Endodermal cell (in vitro differentiated cells): ENCODE measurements at places on chromosomes 2 and 18. TPM values are rescaled to one million over a fixed set of nuclear protein-coding genes. Genes with fewer than 3 reads are reported as not detected.

DNA sequence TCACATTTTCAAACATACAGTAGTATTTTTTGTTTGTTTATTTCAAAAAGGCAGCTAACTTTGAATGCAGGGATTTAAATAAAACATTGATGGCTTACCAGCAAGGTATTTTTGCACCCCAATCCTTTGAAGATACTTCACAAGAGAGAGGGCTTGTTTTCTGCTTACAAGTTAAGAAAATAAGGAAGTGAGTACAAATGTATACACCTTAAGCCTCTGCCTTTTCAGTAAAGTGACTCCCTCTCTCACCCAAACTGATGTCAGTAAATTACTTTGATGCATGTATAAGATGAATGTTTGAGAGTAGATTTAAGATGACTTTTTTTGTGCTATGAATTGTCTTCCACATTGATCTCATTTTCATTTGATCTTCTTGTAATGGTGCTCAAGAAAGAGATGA lies 820.0 kb downstream of the CPS1 start:
- no peak for DNase-seq

DNA sequence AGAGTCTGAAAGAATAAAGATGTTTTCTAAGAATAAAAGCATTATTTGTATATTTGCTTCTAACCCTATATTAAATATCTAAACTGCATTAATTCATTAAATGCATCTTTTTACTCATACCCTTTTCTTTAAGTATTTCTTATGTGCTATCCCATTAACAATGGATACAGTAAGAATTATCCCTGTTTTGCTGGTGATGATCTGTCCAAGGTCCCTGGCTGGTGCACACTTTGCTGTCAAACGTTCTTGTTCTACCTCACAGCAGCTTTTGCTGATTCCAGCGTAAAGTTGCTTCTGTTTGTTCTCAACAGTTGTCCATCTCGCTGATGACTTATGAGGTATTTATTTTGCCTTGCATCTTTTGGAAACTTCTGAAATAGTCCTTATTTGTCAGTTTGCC lies 504.0 kb downstream of the PLCL1 start:
- no peak for DNase-seq

DNA sequence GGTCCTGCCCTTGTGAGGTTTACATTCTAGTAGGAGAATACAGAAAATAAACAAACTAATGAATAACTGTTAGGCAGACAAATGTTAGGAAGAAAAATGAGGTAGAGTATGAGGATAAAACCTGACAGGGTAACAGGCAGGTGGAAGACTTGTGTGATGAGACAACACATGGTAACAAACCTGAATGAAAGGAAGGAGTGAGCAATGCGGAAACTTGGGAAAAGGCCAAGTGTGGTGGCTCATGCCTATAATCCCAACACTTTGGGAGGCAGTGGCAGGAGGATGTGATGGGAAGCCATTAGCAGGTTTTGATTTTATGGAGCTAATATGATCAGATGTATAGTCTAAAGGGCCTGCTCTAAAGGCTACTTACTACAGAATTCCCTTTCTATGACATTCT lies 74.2 kb downstream of the INO80D start:
- DNase-seq, result no peak

The VWA3B gene
- total RNA-seq, result 0.38 to 0.56 TPM in 2 of 3 replicates, not detected in the other

DNA sequence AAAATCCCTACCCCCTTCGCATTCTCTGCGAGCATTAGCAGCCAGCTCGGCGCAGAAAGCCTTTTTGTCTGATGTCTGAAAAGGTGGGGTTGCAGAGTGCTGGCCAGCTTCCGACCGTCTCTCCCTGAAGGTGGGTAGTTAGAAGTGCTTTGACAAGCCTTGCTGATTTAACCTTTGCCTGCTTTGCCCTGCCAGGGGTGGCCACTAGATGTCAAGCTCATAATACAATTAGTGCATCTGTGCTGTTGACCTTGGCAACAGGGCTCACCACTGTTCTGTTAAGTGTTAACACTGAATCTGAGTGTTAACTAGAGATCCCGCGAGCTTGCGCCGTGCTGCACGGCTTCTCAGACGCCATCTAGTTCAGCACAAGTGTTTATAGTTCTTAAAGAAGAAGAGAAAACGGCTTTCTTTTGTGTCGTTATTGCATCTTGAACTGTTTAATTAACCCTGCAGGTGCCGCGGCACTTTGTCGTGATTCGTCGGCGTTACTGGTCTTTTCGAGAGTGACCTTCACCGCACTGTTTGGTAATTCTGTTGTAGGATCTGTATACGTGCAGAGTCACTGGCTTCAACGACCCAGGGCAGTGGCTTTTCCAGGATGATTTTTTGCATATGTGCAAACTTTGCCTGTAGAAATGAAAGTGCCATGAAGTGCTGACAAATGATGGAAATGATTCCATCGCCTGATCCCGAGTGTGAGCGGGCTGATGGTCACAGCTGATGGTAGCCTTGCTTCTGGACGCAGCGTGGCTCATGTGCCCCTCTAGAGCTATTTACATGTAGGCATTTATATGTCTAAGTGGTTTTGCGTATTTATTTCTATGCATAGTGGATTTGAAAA lies 5.5 kb downstream of the SALL3 start:
- DNase-seq, result peak; percentile 92

The OR6B2 gene
- not detected in 2 replicates for total RNA-seq

The LTBP1 gene
- 31.8 to 43.4 TPM (median 39.4 TPM) in 3 replicates for total RNA-seq

- DNase-seq, result no peak
These were observed 136.2 kb downstream of the MTX2 start for GRCh38 chr2:176405477-176405876.

GRCh38 chr2:72669121-72669520 lies 156.7 kb downstream of the EXOC6B start:
- no peak for DNase-seq

The TMEM198 gene
- 3.9 and 4.1 TPM in 2 replicates for total RNA-seq

The MAP3K20 gene
- total RNA-seq, result 29.9 to 31.5 TPM (median 30.8 TPM) in 3 replicates

- DNase-seq, result no peak
These were observed 68.6 kb upstream of the PXDN start for GRCh38 chr2:1812926-1813325.

The ZSWIM2 gene
- not detected in 3 replicates for total RNA-seq

The INHA gene
- 0.48 and 0.88 TPM in 2 replicates for total RNA-seq

The SGPP2 gene
- 2.3 TPM in 1 of 3 replicates, not detected in the others for total RNA-seq

DNA sequence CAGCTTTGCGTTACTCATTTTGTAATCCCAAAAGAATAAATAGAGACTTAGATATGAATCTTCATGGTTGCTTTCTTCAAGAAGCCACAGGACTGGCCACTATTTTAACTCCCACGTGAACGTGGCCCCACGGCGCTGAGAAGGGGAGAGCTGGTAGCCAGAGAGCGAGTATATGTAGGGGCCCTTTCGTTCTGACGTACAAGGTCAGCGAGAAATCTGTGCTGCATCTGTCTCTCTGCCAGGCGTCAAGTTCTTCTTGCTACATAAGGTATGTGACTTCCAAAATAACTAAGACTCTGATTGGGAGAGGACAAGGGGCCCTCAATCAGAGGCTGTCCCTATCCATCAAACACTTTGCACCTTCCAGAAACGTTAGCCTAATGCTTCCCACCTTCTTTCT lies 149.2 kb downstream of the PLEKHA3 start:
- no peak for DNase-seq

The LINC00305 gene
- total RNA-seq, result not detected in 2 replicates

GRCh38 chr2:143582046-143582747 lies 453.0 kb downstream of the ARHGAP15 start:
- no peak for DNase-seq

DNA sequence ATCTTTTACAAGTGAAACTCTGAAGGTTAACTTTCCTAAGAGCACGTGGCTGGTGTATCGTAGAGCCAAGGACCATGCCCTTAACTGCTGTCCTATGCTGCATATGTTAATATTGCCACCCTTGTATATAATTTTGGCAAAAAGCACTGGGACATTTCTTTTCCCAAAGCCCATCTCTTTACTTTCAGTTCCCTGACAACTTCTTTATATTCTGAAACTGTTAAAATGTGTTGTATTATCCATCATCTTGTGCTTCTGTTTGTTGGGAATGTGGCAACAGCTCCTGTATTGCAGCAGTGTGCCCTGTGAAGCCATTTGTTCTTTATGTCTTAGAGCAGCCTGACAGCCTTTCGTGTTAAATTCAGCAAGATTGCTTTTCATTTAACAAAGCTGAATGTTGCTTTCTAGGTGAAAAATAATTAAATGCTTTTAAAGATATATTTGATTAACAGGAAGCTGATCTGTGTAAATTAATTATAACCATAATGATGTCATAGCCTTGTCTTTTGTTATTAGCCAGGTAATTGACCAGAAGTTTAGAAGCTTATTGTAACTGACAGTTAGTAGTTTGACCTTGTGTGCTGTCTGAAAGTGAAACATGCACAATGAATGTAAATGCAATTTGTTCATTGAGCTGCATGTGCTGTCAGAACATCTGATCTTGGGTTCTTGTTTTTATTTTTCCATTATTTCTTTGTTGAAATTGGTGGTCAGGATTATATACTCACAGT lies 9.7 kb downstream of the RHBDD1 start:
- no peak for DNase-seq

GRCh38 chr2:180254872-180255271 lies 247.8 kb upstream of the CWC22 start:
- no peak for DNase-seq

The CFAP53 gene
- total RNA-seq, result 0.32 and 0.37 TPM in 2 replicates

DNA sequence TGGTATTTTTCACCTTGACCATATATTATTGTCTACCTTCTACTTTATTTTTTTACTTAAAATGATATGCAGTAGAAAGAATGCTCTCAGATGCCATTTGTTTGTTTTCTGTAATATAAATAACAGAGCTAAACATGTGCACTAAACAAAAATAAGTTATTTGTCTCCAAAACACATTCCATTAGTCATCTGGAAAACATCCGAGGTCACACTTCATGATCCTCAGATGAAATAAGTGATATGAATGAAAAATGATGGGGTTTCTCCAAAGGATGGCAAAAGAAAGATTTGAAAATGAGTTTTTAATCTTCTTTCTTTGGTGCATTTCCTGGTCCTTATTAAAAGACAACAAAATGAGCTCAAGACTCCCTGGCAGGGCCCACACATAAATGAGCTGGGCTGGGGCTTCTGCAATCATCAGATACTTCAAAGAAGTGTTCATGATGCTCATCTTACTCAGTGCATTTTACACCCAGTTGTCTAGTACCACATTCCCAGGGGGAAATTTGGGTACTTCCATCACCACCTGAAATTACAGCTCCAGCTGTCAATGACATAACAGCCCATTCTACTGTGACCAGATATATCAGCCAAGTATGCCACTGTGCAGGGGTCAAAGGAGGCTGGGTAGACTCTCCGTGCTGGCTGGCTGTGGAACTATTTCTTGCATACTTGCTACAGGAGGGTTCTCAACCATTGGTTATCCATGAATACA lies 283.5 kb downstream of the PID1 start:
- no peak for DNase-seq

The IL36A gene
- not detected in 3 replicates for total RNA-seq

The GRHL1 gene
- total RNA-seq, result 1.2 to 2.9 TPM (median 2.2 TPM) in 3 replicates

The HOXD12 gene
- not detected in 3 replicates for total RNA-seq

The SLC23A3 gene
- total RNA-seq, result 0.46 to 0.65 TPM in 2 of 3 replicates, not detected in the other

The SPEG gene
- total RNA-seq, result 20.8 and 23.1 TPM in 2 replicates

- DNase-seq, result no peak
These were observed 15.3 kb downstream of the SIX3 start for GRCh38 chr2:44956843-44957242.

The HK2 gene
- 21.5 to 667 TPM (median 22.2 TPM) in 3 replicates for total RNA-seq

DNA sequence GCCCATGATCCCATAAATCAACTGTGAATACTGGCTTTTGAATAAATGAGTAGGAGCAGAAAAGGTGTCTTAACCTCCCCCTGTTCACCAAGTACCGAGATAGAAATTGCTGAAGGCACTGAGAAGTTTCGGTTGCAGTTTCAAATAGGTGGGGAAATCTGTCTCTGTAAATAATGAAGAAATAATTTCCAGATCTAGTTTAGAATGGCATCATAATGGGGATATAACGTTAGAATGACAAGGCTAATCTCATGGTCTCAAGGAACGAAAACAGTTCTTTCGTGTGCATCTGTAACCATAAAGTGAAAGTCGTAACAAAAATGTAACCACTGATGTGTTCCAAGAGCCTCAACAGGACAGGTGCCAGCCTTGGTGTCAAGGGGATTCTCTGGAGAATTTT lies 49.9 kb upstream of the TMEM18 start:
- DNase-seq, result no peak

- DNase-seq, result no peak
These were observed 366.7 kb upstream of the KCNJ3 start for GRCh38 chr2:154331784-154332183.

DNA sequence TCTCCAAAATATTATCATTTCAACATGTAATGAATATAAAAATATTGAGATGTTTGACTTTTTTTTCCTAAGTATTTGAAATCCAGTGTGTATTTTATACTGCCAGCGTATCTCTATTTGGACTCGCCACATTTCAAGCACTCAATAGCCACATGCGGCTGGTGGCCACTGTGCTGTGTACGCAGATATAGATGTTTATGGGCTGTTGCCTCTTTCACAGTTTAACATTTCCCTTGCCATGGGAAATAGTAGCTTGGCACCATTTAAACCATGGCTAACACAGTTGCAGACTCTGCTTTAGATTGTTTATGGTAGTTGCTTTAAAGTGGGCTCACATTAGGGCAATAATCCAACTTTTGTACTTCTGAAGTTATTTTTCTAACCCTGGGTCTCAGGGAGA lies 136.6 kb upstream of the ITGB6 start:
- no peak for DNase-seq

The POTEJ gene
- total RNA-seq, result not detected in 3 replicates

The SKOR2 gene
- not detected in 3 replicates for total RNA-seq

The FSHR gene
- total RNA-seq, result 2.4 and 4.7 TPM in 2 replicates

- no peak for DNase-seq
These were observed 71.1 kb upstream of the SH3BP4 start for GRCh38 chr2:234880551-234881211.

GRCh38 chr2:149329068-149329467 lies 1.3 kb upstream of the LYPD6 start:
- DNase-seq, result peak; percentile 77

- DNase-seq, result no peak
These were observed 23.1 kb upstream of the TFPI start for GRCh38 chr2:187577310-187577709.

The ANKRD30B gene
- total RNA-seq, result not detected in 2 replicates
